ENCODE measurements at places on chromosomes 16 and 17.

DNA sequence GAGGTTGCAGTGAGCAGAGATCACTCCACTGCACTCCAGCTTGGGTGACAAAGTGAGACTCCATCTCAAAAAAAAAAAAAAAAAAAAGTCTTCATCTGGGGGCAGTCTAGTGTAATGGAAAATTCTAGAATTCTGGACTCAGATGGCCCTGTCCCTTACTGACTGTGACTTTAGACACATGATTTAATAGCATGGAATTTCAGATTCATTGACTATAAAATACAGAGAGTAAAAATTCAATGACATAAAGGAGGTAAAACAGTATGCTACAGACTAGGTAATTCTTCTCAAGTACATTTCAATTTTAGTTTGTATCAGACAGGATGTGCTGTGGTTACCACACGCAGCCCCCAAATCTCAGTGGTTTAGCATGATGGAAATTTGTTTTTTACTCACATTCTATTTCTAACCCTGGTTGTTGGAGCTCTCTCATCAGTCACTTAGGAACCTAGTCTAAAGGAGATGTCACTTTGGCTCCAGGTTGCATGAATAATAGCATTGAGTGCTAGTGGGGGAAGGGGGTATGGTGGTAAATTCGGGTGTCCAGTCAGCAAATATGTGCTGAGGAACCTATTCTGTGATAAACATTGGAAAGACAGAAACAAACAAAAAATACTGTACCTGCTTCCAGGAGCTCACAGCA is 444.0 kb downstream of the XYLT1 start:
- DNase-seq, result no peak

DNA sequence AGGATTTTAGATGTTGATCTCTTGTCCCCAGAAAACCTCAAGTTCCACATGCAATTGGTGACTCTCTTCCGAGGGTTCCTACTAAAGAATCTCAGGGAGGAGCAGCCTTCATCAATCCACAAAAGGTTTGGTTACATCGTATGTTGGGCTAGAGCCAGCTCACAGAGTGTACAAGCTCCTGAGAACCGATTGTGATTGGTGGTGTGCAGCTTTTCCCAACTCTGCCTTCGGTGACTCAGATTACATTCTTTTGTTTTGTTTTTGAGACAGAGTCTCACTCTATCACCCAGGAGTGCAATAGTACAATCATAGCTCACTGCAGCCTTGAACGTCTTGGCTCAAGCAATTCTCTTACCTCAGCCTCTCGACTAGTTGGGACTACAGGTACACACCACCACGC is 172.4 kb downstream of the PMP22 start:
- no peak for DNase-seq

DNA sequence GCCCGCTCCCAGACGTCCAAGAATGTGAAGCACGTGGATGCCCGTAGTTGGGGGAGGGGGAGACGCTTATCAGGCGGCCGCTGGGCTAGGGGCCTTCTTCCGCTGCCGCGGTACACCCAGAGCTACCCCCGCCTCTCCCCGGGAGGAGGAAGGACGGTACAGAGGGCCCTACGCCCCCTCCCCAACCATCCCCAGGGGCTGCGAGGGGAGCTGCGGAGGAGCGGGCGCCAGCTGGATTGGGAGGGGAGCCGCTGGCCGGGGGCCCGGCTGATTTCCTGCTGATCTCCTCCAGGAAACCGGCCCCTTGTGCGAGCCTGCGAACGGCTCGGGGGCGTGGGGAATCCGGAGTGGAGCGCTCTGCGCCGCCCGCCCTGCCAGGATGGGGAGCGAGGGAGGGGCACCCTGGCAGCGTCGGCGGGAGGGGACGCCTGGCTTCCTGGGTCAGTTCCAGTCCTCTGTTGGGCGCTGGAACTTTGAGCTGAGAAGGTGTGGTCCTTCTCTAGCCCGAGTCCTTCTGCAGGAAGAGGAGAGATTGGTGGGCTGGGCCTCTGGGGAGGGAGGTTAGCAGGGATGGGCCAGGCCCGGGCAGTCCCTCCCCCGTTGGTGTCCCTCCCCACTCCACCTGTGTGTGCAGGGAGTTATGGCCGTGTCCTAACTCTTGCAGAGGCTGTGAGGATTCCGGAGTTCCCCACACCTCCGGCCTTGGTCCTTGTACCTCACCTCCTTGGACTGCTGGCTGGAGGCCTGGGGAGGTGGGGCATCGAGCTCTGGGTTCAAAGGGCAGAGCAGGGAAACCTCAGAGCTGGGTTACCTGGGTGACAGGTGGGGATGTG is 19.2 kb downstream of the GJD3 start:
- peak; percentile 93 for DNase-seq

GRCh38 chr17:38338053-38338452 is 5.7 kb downstream of the GPR179 start:
- DNase-seq, result no peak

- no peak for DNase-seq
Measured at GRCh38 chr17:3630781-3631180, 5.3 kb downstream of the SHPK start.

- no peak for DNase-seq
Measured at GRCh38 chr17:10211666-10212065, 13.3 kb upstream of the GAS7 start.

GRCh38 chr17:50149091-50149416 is 1.4 kb downstream of the PPP1R9B start:
- DNase-seq, result no peak

GRCh38 chr17:12789075-12789480 is 220 bp upstream of the ARHGAP44 start:
- no peak for DNase-seq

DNA sequence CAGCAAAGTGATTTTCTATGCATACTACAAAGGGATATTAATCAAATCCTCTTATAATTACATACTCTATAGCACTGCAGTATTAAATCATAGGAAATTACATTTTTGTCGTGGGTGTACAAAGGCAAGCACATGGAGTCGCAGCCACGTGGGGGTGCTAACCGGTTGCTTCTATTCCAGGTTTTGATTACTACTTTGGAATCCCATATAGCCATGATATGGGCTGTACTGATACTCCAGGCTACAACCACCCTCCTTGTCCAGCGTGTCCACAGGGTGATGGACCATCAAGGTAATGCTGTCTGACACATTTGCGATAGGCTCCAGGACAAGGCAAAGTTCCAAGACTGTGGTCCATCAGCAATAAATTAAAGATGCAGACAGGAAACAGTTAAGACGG is 60.1 kb downstream of the ARSG start:
- peak; percentile 15 for DNase-seq

- no peak for DNase-seq
Measured at GRCh38 chr16:1325673-1326371, 7.6 kb upstream of the BAIAP3 start.

DNA sequence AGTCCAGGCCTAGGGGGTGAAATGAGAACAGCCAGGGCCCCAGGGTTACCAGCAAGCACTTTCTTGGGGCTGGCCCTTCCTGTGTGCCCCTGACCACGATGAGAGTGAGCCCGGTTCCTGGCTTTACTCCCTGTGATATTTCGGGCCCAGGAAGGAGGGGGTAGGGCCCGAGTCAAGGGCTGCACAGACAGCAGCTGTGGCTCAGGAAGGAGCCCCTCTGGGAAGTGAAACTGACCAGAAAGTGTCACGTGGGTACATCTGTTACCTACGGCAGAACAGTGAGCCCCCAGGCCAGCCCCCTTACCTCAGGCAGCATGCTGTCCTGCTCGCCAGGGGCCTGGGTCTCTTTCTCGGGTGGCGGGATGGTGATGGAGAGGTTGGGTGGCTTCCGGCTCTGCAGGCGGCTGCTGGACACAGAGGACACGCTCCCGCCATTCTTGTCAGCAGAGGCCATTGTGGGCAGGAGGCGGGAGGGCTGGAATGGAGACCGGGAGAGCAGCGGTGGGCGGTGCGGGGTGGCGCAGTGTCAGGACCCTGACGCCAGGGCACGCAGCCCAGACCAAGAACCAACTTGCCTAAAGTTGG is 13.8 kb downstream of the AANAT start:
- no peak for DNase-seq

DNA sequence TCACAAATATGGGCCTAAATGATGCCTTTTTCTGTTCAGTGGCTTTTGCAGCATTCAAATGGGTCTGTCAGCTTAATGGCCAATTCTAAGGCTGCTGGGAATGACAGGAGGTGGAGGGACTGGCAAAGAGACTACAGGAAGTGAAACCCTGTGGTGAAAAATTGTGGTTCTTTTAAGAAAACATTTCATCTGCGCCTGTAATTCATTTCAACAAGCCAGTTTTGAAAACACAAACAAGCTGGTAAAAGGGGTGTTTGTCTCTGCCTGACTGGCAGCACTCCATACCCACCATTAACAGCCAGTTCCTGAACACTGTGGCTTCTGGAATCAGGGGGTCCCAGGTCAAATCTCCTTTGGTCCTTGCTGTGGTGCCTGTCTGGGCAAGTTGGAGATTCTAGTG is 3.6 kb upstream of the KDM8 start:
- no peak for DNase-seq

DNA sequence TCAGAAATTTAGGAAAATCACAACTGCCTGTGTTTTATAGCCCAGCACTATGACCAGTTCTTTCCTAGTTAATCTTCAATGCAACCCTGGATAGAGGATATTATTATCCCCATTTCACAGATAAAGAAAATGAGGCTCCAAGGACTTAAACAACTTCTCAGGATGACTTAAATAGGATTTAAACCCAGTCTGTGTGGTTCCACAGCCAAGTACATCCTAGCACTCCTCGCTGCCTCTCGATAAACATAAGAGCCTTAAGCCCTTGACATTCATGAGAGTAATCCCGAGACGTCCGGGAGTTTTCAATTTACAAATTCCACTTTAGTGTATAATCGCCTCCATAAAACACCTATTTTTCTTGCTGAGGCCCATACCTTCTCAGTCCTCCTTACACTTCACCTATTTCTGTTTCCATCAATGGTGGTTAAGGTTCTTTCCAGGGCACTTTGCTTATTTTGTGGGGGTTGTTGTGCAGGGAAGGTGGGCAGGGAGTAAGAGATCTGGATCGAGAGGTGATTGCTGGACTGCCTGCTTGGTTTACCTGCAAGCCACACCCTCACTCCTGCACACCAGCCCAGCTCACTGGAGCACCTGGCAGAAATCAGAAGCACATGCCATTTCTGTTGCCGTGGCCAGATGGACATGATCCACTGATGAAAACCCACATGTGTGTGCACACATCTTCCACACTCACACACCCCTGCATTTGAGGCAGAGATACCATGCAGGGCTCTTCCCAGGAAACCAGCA is 50.5 kb downstream of the ASIC2 start:
- no peak for DNase-seq

- DNase-seq, result no peak
Measured at GRCh38 chr16:4244254-4245076, 2.6 kb upstream of the SRL start.

DNA sequence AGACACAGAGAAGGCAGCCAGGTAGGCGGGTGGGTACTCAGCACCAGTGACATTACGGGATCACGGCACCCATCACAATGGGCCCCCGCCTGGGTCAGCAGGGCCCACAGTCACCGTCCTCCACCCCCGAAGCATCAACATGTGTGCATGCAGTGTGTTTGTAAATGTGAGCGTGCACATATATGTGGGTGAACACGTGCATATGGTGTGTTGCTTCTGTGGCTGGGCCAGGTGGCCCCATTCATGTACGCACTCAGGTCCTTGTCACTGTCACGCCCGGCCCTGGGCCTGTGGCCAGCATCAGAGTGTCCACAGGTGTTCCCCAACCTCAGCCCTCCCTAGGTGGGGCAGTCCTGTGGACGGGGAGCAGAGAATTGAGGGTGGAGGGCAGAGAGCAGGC is 37.1 kb downstream of the TNFRSF13B start:
- DNase-seq, result no peak

- DNase-seq, result no peak
Measured at GRCh38 chr17:40509626-40510327, 8.4 kb upstream of the TNS4 start.

GRCh38 chr16:11198828-11199227 is 57.2 kb downstream of the SOCS1 start:
- DNase-seq, result no peak

GRCh38 chr17:78228176-78228575 is 3.3 kb upstream of the TMEM235 start:
- DNase-seq, result no peak

- no peak for DNase-seq
Measured at GRCh38 chr16:59500601-59501000, 766.5 kb upstream of the GOT2 start.

DNA sequence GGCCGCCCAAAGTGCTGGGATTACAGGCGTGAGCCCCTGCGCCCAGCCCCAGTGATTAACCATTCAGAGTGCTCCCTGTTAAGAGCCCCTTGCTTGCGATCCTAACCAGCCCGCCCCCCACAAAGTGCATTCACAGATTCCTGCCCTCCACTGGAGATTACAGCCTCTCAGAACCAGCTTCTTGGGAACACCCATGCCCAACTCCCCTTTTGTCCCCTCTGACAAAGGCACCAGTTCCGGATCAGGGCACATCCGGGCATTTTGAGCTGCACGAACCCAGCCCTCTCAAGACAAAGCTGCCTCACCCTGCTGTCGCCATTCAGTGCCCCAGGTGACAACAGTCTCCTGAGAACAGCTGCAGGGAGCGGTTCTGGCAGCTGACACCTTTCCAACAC is 848 bp upstream of the KRT19 start:
- no peak for DNase-seq

DNA sequence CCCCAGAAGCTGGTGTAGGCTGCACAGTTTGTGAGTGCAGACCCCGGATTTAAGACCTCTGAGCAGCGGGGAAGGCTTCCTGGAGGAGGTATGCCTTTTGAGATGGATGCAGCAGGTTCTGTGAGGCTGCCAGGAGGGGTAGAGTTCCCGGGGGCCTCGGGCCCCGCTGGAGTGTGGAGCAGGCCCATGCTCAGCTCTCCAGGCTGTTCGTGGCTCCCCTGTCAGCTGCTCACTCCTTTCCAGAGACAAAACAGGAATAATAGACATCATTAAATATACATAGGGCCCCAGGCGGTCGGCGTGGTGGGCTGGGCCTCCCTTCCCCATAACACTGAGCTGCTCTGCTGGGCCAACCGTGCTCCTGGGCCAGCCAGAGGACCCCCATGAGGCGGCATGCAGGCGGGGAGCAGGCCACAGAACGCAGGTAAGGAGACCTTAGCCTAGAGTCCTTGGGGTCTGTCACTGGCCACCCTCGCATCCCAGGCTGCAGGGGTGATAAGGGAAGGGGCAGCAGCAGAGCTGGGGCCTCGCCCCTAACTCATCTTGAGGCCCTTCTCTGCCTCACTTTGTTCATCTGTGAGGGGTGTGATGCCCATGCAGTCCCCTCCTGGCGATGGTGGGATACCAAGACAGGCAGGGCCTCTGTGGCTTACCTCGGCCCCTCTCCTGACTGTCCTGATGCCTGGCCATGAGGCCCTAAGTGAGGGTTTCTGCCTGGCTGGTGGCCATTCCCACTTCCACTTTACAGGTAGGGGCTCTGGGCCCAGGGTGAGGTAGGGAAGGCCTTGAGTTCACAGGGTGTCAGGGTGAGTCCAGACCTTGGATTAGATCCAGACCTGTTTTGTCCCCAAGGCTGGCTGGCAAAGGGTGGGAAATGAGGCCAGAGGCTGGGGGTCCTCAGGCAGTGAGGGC is at the start of gene MYO15A:
Gene MYO15A (plus strand): TSS at position 356 of the 912 bp plus-strand sequence. CDS start 10,045 bp downstream, outside the sequence.
- no peak for DNase-seq
